Activated CD4-positive, alpha-beta T cell treated with anti-CD3 and anti-CD28 coated beads, Interleukin-2, amount 50 U/mL, for 48 hours (primary cell): ENCODE measurements at places on chromosomes 12 and 14.

DNA sequence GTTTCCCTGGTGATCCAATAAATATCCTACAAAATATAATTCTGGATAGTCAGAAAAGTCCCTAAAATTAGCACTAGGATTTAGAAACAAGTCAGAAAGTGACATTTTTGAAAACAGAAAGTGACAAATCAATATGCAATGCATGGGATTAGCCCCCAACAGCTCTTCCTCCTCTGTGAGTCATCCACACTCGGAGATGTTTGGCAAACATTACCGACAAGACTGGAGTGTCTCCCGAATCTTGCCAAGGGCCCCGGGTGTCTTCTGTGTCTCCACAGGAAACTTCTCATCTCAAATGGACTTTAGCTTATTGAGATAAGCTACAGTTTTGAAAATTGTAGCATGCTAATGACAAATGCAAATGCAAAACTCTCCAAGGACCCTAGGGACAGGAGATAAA lies 398.9 kb upstream of the CCDC196 start:
- no peak for DNase-seq

GRCh38 chr12:47997321-47997720 lies 7.0 kb downstream of the COL2A1 start:
- DNase-seq, result no peak

DNA sequence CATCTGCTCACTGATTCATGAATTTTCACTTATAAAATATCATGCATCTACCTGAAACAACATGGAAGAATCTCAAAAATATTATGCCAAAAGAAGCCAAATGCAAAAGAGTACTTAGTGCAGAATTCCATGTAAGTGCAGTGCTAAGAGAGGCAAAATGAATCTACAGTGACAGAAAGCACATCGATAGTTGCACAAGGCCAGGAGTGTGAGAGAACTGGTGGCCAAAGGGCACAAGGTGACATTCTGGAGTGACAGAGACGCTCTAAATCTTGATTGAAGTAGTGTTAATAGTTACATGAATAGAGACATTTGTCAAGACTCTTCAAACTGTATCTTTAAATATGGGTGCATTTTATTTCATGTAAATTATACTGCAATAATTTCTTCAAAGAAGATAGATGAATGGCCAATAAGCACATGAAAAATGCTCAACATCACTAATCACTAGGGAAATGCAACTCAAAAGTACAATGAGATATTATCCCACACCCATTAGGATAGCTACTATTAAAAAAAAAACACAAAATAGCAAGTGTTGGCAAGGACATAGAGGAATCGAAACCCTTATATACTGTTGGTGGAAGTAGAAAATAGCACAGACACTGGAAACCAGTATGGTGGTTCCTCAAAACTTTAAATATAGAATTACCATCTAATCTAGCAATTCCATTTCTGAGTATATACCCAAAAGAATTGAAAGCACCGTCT lies 71.7 kb upstream of the KICS2 start:
- DNase-seq, result no peak

DNA sequence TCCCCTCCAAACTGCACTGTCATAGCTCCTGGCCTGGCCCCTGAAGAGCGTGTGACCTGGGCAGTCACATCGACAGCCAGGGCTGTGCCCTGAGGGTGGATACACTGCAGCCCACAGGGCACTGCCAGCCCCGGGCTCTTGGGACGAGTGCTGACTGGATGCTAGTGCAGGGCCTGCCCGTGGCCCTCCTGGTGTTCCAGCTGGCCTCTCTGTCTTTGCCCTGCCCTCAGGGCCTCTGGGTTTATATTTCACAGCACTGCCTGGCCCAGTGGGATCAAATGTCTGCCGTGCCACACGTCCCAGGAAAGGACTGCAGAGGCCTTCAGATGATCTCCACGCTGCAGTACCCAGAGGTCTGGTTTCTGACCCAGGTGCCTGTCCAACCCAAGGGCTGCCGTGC lies 10.1 kb upstream of the CCDC197 start:
- no peak for DNase-seq

DNA sequence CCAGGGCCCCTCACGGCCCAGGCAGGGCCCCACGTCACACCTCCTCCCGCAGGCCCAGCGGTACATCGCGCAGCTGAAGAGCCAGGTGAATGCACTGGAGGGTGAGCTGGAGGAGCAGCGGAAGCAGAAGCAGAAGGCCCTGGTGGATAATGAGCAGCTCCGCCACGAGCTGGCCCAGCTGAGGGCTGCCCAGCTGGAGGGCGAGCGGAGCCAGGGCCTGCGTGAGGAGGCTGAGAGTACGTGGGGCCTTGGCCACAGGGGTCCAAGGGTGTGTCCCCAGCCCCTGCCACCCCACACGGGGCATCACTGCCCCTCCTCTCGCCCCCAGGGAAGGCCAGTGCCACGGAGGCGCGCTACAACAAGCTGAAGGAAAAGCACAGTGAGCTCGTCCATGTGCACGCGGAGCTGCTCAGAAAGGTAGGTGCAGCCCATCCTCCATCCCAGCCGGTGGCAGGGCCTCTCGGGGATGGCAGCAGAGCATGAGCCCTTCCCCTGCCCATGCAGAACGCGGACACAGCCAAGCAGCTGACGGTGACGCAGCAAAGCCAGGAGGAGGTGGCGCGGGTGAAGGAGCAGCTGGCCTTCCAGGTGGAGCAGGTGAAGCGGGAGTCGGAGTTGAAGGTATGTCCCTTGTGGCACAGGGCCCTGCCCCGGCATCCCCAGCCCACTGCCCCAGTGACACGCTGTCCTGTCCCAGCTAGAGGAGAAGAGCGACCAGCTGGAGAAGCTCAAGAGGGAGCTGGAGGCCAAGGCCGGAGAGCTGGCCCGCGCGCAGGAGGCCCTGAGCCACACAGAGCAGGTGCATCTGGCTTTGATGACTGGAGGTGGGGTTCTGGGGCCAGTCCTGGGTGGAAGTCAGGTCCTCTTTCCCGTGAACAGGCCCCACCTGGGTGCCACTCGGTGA lies 20.9 kb downstream of the HIP1R start:
- DNase-seq, result no peak

DNA sequence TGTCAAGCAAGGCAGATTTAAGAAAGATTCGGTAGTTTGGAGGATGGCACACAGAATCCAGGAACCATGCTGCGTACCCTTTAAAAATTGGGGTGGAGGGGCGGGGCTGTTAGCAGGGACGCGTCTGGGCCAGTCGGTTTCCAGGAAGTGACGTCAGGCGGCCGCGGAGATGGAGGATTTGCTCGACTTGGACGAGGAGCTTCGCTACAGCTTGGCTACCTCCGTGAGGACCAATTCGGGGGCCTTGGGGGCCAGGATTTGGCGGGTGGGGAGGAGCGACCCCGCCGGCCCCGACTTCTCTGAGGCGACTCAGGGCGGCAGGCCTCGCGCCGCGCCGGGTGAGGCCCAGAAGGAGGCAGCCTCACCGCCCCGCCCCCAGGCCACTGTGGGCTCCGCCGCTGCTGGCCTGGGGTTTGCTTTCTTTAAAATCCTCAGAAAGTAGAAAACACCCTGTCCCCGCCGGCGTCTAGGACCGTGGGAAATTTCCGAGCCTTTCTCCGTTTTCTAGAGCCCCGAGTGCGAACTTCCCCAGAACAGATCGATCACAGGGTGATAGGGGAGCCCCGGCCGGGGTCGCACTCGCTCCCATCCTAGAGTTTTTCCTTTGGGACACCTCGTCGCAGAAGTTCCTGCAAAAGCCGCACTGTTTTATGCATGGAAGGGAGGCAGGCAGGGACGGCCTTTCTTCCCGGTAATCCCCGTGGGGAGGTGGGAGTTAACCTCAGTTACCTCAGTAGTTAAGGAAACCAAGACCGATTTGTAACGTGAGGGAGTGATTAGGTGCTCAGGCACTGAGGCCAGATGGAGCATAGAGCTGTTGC lies at the start of gene IFT43:
TSS of gene IFT43 (plus strand) at position 146 of the 821 bp plus-strand sequence. CDS start at position 170, 24 bp downstream.
- DNase-seq, result peak; percentile 94

GRCh38 chr12:33832900-33833299 lies 189.4 kb upstream of the ALG10 start:
- no peak for DNase-seq

GRCh38 chr14:55846826-55847446 lies 266.9 kb downstream of the KTN1 start:
- DNase-seq, result no peak

- DNase-seq, result peak; percentile 25
Observed at GRCh38 chr14:69260190-69260860, 367 bp downstream of the GALNT16 start.

DNA sequence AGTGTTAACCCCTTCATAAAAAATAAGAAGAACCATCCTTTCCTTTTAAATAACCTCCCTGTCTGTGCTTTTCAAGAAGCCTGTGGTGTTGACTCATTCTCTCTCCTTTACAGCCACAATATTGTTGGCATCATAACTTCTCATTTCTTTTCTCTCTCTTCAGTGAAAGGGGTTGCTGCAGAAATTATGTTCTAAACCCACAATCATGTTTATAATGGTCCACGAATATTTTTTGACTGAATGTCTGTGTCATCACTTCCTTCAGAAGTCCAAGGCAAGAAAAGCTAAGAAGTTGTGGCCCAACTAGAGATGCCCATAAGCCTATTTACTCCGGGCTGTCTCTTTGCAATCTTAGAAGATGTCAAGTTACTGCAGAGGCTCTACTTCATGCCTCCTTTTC lies 488.3 kb downstream of the APAF1 start:
- no peak for DNase-seq

GRCh38 chr12:130672089-130672820 lies 43.8 kb downstream of the RIMBP2 start:
- DNase-seq, result no peak

- DNase-seq, result no peak
Observed at GRCh38 chr12:67430708-67431335, 161.7 kb downstream of the CAND1 start.

GRCh38 chr12:101430456-101430855 lies 22.9 kb upstream of the ARL1 start:
- DNase-seq, result no peak

DNA sequence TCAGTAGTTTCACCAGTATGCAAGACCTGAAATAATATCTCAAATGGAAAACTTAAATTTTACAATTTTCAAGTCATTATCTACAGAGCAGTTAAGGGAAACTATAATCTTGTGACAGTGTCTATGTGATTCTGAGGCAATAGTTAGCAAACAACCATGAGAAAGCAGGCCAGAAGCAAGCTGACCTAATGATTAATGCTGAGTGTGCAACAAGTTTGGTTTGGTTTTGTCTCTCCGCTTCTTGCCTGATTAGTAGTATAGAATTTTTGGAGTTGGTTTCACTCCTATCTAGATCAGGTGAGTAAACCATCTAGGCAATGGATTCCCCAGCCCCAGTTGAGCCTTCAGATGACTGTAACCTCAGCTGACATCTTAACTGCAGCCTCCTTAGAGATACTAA lies 212.9 kb upstream of the NAV3 start:
- DNase-seq, result no peak
